ENCODE measurements at places on chromosomes 6 and 20.

DNA sequence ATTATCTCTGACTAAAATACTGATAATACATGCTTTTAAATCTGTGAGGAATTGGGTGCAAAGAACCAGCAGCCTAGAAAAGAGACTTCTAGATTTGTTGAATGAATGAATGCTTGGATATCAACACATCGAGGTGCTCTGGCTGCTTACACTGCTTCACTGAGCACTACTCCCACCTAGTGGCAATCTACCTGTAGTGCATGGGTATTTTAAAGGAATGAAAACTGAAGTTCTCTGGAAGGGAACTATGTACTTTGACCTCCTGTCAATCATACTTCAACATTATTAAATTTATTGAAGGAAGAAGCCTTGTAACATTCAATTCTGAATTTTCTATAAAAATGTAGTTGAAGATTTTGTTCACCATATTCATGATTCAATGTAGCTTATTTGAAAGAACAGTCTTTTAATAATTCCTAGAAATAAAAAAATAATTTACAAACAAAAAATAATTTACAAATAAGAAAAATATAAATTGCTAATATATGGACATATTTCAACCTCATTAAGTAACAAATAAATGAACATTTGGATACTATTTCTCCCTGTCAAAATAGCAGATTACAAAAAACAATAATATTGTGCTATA, 111.2 kb upstream of the MMS22L start:
- peak; percentile 66 for DNase-seq

DNA sequence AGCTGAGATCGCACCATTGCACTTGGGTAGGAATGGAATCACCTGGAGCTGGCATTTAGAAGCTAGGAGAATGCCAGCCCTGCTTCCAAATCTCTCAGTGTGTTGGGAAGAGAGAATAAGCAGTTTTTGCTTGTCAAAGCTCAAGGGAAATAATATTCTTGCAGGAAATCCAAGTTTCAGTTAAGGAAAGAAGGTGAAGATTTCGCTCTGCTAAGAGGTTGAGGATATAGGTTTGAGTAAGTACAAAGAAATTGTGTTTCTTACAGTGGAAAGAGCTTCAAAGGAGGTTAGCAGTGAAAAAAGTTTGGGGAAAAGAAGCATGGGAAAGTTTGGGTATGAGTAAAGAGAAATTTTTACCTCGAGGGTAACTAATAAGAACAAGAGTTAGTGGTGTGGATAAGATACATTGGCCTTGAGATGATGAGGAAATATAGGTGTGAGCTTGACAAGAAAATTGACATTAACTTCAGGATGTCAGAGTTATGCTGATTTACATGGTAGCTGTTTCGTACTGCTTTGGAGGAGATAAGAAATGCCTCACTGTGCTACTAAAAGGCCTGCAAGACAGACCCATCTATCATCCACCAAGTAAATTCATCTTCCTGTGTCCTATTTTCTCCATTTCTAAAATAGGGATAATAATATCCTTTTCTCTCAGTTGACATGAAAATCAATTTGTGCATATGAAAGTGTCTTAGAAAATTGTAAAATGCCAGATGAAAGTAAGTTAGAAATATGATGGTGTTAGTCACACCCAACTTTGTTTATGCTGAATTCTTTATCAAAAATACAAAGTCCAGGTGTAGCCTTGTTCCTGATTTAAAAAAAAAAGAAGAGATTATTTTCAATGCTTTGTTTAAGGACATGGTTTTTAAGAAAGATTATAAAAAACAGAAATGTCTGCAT, 12.8 kb upstream of the HINT3 start:
- no peak for DNase-seq

- no peak for DNase-seq
Observed at GRCh38 chr6:215335-216034, 76.8 kb upstream of the DUSP22 start.

DNA sequence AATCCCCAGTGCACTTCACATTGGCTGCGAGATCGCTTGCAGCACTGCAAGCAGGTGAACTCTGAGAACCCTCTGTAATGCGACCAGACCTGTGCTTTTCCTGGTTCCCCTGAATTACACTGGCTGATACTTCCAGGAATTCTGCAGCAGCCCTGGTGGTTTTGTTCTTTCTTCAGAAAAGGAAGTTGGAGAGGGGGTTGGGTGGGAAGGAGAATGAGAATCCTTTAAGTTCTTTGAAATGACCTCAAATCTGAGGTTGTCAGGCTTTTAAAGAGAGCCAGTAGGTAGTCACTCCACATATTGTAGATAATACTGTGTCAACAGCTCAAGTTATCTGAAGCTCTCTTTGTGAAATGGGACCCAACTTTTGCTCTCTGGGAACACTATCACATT, 62.4 kb downstream of the GCNT2 start:
- no peak for DNase-seq

DNA sequence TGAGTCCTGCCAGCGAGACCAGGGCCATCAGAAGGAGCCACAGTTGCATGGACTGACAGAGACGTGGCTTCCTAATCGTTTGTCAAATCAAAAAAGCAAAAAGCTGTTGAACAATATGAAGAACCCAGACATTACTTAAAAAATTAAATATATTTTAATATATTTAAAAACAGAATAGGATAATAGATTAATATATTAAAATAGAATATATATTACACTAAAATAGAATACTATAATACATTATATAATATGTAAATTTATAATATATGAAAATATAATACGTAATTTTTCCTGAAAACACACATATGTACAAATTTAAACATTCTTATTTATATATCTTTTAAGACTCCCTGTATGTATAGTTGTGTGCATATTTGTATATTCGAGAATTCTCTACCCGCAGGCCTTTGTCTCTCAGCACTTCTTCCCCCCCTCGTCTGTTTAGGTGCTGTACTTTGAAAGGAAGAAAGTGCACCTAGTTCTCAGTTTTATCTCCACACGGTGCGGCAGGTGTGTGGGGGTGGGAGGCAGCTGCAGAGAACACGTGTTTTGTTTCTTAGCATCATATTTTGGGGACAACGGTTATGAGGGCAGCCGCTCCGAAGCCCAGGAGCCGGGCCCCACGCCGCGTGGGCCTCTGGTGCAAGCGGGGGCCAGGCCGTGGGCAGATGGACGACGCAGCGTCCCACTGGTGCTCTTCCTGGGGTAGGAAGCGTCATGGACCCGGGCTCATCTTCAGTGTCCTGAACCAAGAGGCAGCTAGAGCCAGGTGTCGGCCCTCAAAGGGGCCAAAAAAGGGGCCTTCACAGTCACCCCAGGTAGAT, 72.2 kb upstream of the MPC1 start:
- DNase-seq, result no peak

DNA sequence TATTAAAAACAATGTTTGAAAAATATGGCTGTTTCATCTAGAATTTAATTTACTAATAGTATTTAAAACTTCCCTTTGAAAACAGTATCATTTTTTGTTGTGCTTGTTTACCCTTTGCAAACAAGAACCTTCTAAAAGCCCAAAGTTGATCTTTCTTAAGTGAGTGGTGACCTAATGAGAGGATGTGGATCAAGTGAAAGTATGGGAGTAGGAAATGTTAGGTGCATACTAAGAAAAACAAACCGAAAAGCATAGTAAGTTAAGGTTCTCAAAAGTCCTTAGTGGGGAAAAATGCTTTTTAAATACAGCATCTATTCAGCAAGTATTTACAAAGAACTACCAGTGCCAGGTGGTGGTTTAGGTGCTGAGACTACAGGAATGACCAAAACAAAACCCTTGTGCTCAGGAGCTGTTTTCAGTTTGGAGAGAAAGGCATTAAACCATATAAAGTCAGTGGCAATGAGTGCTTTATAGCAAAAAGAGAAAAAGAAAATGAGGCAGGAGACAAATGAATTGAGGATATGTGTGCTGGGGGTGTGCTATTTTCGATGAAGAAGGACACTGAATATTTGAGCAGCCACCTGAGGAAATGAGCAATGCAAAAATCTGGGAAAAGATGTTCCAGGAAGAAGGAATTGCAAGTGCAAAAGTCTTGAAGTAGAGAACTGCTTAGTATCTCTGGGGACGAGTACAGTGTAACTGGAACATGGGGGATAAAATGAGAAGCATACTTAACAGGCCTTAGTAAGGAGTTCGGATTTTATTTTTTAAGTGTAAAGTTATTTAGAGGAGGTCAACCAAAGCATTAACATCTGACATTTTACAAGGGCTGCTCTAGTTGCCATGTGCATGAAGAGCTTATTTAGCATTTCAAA, 24.0 kb downstream of the RNF146 start:
- no peak for DNase-seq

DNA sequence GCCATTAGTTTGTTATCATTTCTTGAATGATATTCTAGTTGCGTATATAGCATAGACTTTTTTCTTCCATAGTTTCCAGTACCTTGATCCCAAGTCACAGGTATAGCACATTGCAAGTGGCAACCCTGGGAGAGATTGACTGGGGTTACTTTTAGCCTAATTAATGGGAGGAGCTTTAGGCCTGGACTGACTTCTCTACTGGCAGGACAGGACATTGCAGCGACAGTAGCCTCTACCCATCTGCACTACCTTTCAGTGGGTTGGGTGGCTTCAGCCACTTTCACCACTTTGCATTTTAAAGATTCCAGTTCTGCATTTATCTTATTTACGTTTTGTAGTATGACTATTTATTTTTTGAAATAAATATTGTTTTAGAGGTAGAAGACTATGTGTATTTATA, 320.3 kb downstream of the RIMS1 start:
- DNase-seq, result no peak

DNA sequence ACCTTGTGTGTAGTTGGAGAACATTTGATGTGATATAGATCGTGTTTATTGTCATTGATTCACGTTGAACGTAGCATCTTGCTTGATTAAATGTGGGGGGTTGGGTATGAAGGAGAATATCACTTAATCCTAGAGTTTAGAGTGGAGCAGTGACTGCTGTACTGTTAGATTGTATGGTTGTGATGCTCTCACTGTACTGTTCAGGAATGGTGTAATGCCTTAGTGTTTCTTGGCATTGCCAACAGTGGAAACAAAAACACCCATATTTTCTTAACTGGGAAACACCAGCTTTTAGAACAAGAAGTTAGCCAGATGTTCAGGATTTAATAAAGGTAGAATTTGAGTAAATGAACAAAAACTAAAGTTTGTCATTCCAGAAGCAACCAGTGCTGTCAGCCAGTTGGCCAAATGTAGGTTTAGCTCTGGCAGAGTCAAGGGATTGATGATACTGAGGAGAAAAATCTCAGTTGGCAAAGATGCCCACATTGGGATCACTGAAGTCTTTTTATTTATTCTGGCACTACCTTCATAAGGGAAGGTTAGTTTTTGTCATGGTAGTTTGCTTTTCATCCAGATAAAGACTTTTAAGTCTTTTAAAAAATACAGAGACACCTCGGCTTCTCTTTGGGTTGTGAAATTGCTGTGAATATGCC, 129.9 kb downstream of the JARID2 start:
- no peak for DNase-seq

GRCh38 chr20:2315440-2315778, 19.6 kb downstream of the TGM3 start:
- no peak for DNase-seq

GRCh38 chr6:138491017-138491416, 8.3 kb downstream of the NHSL1 start:
- no peak for DNase-seq

- DNase-seq, result peak; percentile 41
Observed at GRCh38 chr20:60209048-60209447, 250.8 kb downstream of the CDH26 start.

DNA sequence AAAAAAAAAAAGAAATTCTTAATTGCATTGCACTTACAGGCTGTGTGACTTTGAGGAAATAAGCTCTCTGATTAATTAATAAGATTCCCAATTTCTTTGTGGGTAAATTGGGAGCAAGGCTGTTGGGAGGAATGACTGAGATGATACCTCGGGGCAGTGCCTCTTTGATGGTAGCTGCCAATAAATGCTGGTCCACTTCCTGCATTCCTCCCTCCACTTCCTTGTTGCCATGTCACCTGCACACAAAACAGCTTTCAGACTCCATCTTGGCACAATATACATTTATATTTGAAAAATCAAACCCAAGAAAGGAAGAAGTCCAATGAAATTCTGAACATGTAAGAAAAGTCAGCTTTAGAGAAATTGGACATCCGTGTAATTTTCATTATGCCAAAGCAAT, 45.1 kb downstream of the MTHFD1L start:
- DNase-seq, result no peak

- DNase-seq, result peak; percentile 2
Observed at GRCh38 chr6:55445648-55446204, 118.5 kb downstream of the GFRAL start.

- peak; percentile 5 for DNase-seq
Observed at GRCh38 chr20:31861385-31862156, 8.8 kb downstream of the DUSP15 start.

All from hematopoietic multipotent progenitor cell treated with erythropoietin and hydrocortisone succinate and interleukin-3 and kit ligand, for 15 days (in vitro differentiated cells).